ENCODE measurements at places on chromosomes 6 and 20. TPM values are rescaled to one million over a fixed set of nuclear protein-coding genes. Genes with fewer than 3 reads are reported as not detected.

HCK gene
- total RNA-seq: 12.4 TPM

KIFC1 gene
- total RNA-seq: 4.6 TPM

HLA-G gene
- 7.7 TPM for total RNA-seq

ADGRB3 gene
- not detected for total RNA-seq

IYD gene
- not detected for total RNA-seq

NANP gene
- total RNA-seq: 4.0 TPM

APCDD1L gene
- total RNA-seq: not detected

DEFB124 gene
- not detected for total RNA-seq
